ENCODE measurements at places on chromosomes 2 and 18. TPM values are rescaled to one million over a fixed set of nuclear protein-coding genes. Genes with fewer than 3 reads are reported as not detected.
A peak's percentile ranks its signal among the peaks of the same experiment; 100 is the strongest.

- DNase-seq = no peak
Observed at GRCh38 chr2:199819746-199820145, 31.2 kb downstream of the FTCDNL1 start.

GRCh38 chr2:41962922-41963622 is 84.7 kb upstream of the PKDCC start:
- DNase-seq = no peak

DNA sequence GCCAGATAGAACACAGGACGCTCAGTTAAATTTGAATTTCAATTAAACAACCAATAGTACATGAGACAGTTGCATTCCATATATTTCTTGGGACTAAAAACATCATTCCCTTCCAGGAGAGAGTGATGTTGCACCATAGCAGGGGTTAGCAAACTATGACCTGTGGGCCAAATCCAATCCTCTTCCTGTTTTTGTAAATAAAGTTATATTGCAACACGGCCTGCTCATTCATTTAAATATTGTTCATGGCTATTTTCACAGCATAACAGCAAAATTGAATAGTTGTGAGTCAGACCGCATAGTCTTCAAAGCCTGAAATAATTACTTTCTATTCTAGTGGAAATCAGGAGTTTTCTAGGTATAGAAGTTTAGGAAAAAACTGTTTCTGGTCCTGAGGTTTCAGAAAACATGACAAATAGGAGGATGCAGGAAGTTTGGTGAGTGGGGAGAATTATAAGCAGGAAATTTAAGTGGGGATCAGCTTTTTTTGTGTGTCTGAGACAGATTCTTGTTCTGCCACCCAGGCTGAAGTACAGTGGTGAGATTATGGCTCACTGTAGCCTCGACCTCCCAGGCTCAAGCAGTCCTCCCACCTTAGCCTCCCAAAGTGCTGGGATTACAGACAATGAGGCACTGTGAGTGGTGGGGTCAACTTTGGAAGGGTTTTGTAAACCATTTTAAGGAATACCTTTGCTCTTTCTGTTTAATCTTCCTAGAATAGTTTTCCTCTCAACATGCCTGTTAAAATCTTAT is 131.5 kb downstream of the SOCS6 start:
- no peak for DNase-seq

GRCh38 chr2:233867993-233868532 is at the start of gene MSL3B:
MSL3B (minus strand) TSS chr2:233868386.
- DNase-seq = peak; percentile 52

- DNase-seq = no peak
Observed at GRCh38 chr18:46894124-46894523, 23.2 kb downstream of the PIAS2 start.

DNA sequence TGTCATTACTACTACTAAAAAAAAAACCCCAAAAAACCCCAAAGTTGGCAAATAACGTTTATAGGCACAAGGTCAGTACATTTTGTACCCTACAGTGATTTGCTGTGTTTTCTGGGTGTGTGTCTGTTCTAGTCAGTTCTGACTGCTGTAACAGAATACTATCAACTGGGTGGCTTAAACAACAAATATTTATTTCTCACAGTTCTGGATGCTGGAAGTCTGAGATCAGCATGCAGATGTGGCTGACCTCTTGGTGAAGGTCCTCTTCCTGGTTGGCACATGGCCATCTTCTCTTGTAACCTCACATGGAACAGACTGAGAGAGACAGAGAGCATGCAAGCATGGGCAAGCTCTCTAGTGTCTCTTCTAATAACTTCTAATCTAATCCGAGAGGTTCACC is 103.1 kb downstream of the CERS6 start:
- DNase-seq = no peak

- DNase-seq = no peak
Observed at GRCh38 chr18:76691800-76692199, 130.6 kb upstream of the ZNF236 start.

- no peak for DNase-seq
Observed at GRCh38 chr2:216090369-216090786, 8.7 kb downstream of the TMEM169 start.

DNA sequence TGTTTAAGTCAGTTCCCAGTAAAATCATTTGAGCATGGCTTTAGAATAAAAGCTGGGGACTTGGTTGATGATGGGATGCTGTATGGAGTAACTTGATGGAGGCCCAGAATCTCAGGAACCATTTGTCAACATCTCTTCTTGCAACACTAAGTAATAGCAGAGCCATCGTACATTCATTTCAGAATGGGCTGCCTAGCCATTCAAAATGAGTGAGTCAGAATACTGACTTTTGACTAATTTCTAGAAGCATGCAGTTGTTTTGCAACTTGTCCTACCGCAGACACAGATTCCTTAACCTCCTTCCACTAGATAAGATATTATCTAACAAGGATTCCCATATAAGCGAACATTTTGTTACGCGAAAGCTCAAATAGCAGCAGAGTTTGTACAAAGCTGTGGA is 229.5 kb downstream of the CNTNAP5 start:
- DNase-seq = no peak

GRCh38 chr2:142872882-142873724 is 4.4 kb upstream of the KYNU start:
- DNase-seq = no peak

GRCh38 chr2:225355788-225356187 is 43.7 kb upstream of the NYAP2 start:
- DNase-seq = no peak

- DNase-seq = no peak
Observed at GRCh38 chr2:20563833-20564232, 87.1 kb downstream of the HS1BP3 start.

DNA sequence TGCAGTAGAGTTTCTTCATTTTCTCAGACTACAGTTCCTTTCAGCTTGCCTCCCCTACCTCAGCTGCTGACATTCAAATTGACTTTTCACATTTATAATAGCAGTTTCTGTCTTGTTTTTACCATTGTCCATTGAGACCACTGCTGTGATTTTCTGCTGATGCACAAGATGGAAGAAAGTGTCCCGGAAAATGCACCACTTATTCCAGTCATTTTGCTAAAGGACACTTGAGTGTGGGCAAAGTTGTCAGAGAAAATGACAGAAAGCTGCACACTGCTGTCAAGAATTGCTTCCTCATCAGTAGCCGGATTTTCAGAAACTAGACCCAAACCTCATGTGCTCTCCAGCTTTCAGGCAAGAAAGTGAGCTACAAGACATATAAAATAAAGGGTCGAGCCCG is 546.2 kb upstream of the SETBP1 start:
- no peak for DNase-seq

- no peak for DNase-seq
Observed at GRCh38 chr2:946073-946948, 4.3 kb upstream of the SNTG2 start.

GRCh38 chr2:207385903-207386302 is 143.9 kb upstream of the CREB1 start:
- DNase-seq = no peak

- DNase-seq = no peak
Observed at GRCh38 chr2:122634256-122634655, 878.8 kb downstream of the TSN start.

GRCh38 chr18:2898186-2898640 is 51.4 kb downstream of the EMILIN2 start:
- DNase-seq = no peak

GRCh38 chr2:46331109-46331766 is 34.0 kb downstream of the EPAS1 start:
- DNase-seq = no peak

The ASPRV1 gene
- total RNA-seq = 0.54 TPM

The PAIP2B gene
- 1.1 TPM for total RNA-seq

The UGT1A10 gene
- not detected for total RNA-seq

The CAVIN2 gene
- 0.38 TPM for total RNA-seq

The CFAP65 gene
- not detected for total RNA-seq

The HOXD8 gene
- total RNA-seq = not detected

The EN1 gene
- not detected for total RNA-seq

The NDUFS1 gene
- 70.4 TPM for total RNA-seq

The ZAP70 gene
- 156 TPM for total RNA-seq

The COBLL1 gene
- total RNA-seq = 2.3 TPM

The PROKR1 gene
- 0.08 TPM for total RNA-seq

Measured in activated T-cell treated with anti-CD3 and anti-CD28 coated beads, Interleukin-2, amount 50 U/mL, for 4 hours (primary cell).